ENCODE measurements at places on chromosomes 11 and 22.

GRCh38 chr11:65879617-65880016, at the start of gene CTSW:
Gene CTSW, plus strand, starts transcription at chr11:65879837. Its CDS starts 18 bp downstream, at chr11:65879855.
- no peak for DNase-seq

DNA sequence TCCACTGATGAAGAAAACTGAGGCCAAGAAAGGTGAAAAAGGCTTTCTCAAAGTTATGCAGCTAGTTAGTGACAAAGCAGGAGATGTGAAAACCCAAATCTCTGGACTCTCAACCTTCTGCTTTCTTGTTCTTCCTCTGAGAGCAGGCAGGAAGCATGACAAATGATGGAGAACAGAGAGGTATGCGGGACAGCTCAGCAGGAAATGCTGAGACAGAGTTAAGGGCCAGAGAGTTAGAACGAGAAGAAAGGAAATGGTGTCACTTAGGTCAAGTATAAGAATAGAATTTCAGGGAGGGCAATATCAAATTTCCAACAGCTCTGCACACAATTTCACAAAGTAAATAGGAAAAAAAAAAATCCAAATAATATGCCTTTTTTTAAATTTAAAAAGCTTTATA, 67.6 kb upstream of the ARHGAP42 start:
- no peak for DNase-seq

DNA sequence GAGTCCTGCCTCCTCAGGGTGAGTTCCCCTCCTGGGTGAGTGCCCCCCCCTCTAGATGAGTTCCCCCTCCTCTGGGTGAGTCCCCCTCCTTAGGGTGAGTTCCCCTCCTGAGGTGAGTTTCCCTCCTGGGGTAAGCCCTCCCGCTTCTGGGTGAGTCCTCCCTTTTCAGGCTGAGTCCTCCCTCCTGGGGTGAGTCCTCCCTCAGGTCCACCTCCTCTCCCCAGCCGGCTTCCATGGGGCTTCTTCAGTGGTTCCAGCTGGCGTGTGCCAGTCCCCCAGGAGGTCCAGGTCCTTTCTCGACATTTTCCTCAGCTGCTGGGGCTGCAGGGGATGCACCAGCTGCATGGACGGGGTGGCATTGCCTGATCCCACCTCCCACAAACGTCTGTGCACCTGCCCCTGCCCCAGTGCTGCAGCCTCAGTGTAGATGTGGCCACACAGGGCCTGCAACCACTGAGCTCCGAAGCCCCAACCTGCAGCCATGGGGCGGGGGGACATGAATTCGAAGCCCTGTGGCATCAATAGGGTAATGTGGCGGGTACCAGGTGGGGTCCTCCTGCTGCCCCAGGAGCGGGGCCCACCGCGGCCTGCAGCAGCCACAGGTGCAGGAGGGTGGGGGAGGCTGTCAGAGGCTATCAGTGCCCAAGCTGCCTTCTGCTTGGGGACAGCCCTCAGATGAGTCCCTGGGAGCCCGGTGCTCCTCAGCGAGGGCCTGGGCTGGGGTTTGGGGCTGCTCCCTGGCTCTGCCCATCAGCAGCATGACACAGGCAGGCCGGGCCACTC, 101.3 kb upstream of the FGF3 start:
- no peak for DNase-seq

- DNase-seq = no peak
These were observed 5.2 kb downstream of the C22orf31 start for GRCh38 chr22:29056472-29056871.

DNA sequence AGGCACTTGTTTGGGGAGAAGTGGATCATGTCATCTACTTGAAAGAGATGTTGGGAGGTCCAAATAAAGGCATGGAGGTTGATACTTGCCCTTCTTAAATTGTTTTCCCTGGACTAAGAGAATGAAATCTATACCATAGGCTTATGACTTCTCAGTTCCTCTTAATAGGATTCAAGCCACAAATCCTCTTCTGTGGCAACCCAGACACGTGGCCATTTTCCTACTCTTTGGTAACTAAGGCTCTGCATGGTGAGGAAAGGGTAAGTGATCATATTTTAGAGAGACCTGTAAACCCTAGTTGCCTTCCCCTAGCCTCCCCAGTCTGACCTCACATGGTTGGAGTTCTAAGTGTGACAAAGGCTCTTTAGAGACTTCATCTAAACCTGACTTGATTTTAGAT, 72.9 kb upstream of the CD44 start:
- no peak for DNase-seq

All from activated T-cell treated with anti-CD3 and anti-CD28 coated beads for 48 hours (primary cell).